Stimulated activated CD4-positive, alpha-beta T cell treated with anti-CD3 and anti-CD28 coated beads, Interleukin-4, amount 100 ng/mL, for 1 hour (primary cell): ENCODE measurements at places on chromosomes 12 and 14.

- DNase-seq, result no peak
These were observed 23.8 kb downstream of the GRIN2B start for GRCh38 chr12:13957576-13957975.

GRCh38 chr12:92403210-92404175, 257.8 kb upstream of the BTG1 start:
- peak; percentile 32 for DNase-seq

GRCh38 chr12:131001493-131001892, 47.8 kb downstream of the ADGRD1 start:
- DNase-seq, result no peak

GRCh38 chr12:124152731-124153130, 142.2 kb upstream of the RFLNA start:
- no peak for DNase-seq

DNA sequence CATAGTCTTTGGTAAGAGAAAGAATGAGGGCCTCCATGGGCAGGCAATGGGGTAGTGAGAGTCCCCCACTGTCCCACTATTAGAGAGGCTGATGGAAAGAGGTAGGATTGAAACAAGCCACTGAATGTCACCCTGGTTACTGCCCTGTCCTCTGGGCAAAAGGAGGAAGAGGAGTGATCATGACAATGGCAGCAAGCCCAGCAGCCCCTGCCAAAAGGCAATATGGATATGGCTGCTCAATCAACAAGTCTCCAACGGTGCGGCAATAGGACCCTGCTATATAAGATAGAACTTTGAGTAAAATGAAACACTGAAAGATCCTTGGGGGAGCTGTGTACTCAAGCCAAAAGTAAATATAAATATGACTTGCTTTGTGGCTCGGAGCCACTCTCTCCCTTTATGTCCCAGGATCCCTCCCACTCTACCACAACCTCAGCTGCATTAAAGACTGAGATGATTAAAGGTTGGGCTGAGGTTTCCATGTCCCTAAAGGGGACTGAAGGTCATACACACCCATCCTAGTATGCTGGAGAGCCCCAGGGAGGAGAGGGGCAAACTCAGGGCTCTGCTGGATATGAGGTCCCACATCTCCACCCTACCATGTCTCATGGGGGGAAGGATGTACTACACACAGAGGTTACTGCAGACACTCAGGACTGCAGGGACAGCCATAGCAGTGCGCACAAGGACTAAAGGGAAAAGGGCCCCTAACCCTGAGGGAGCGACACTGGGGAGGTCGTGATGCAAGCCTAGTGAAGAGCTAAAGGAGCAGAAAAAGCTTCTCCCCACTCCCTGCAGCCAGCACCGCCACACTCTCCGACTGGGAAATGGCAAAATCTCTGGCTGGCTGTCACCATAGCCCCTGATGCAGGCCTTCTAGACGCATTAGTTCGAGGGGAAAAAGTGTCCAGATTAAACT, 5.9 kb downstream of the POMT2 start:
- DNase-seq, result no peak

DNA sequence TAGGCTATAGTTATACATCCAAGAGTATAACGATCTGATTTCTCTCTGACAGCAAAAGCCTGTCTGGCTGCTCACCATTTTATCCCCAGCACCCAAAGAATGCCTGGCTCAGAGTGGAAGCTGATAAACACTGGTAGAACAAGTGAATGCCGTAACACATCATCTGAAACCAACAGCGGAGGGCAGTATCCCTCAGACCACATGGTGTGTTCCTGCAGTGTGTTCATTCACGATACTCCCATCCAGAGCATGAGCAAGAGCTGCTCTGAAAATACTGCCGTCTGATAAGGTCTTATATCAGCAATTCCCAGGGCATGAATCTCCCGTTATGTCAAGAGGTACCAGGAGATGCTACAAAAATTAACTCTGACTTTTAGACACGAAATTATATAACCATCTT, 95.9 kb downstream of the TTC7B start:
- no peak for DNase-seq

DNA sequence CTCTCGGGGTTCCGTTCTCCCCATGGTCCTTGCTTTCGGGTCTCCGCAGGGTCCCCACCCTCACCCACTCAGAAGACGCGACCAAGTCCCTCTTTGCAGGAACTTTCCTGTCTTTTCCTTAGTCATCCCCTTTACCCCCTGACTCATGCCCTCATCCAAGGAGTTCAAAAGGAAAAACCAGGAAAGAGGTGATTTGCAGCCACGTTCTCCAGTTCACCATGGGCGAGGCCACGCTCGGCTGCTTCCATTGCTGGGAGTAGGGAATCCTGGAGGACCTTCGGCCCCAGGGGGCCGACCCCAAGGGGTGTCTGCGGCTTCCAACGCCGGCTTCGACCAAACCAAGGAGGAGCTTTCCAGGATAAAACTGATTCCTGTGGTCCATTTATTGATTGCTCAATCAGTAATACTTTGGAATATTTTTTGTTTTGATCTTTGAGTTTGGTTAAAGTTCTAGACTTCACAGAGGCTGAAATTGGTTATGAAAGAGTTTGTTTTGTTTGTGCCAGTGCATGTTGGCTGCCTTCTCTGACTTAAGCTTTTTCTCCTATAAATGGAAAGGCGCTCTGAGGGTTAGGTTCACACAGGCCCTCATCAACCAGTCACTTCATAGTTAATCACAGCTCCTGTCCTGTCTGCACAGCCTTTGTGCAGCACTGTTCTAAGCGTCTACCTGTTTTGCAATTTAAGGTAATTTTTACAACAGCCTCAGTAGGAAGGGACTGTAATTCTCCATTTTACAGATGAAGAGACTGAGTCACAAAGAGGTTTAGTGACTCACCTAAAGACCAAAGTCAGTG, 827 bp downstream of the ALDH2 start:
- DNase-seq, result no peak

GRCh38 chr14:39302124-39302810, 68.6 kb downstream of the MIA2 start:
- no peak for DNase-seq

DNA sequence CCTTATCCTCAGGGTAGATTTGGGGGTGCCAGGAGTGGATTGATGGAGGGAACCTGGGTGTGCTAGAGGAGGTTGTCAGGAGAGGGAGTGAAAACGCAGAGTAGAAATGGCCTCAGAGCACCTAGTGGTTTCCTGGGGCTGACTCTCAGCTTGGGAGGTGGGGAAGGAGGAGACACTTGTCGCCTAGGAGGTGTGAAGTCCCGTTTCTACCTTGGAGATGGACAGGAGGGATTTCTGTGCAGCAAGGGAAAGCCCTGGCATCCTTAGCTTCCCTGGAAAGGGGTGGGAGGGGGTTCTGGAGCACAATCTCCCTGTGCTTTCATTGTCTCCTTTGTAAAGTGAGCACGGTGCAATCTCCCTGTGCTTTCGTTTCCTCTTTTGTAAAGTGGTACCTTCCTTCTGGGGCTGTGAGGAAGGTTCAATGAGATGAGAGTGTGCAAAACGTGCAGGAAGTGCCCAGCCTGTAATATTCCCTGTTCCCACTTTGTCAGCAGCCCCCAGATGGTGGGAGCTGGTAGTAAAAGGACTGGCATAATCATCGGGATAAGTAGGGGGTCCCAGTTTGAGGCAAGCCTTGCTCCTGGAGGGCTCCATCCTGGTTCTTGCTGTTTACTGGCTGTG, 1.6 kb downstream of the OAS3 start:
- no peak for DNase-seq

DNA sequence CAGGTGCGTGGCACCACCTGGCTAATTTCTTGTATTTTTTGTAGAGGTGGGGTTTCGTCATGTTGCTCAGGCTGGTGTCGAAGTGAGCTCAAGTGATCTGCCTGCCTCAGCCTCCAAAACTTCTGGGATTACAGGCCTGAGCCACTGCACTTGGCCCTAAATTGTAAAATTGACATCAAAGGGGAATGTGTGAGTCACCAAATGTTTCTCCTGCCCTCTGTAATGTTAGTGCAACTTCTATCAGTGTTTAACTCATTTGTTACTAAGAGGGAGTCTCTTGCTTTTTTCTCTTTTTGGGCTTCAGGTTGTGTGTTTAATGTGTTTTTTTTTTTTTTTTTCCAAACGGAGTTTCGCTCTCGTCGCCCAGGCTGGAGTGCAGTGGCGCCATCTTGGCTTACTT, 2.3 kb downstream of the TULP3 start:
- no peak for DNase-seq

DNA sequence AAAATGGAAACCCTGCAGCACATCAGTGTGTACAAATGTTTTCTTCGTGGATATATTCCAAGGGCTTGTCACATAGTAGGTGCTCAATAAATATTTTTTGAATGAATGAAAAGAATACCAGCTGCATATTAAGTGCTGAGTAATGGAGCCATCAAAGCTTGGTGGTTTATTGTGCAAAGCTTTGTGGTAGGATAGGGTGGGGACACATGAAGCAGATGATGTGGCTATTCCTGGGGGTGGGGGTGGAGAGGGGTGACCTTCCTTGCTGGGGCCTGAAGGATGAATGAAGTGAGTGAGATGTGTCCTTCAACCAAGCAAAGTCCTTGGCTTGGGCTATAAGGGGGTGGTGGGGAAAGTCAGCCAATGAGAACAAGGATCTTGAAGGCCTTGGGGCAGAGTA, 4.3 kb upstream of the KRT81 start:
- DNase-seq, result no peak

DNA sequence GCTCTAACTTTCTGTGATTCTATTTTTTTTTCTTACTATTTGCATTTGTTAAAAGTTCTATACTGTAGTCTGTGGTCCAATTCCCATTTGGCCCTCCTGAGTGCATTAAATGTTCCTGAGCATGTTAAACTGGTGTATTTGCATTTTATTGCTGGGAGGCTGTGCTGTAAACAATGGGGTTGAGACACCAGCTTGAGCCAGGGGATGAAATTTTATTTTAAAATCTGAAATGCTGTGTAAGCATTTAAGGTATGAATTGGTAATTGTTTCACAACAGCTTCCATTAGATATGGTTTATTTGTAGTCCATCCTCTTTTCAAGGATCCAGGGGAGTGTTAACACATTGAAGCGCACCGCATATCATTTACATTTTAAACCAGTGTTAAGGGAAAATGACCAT, 89.9 kb upstream of the RFX4 start:
- no peak for DNase-seq

DNA sequence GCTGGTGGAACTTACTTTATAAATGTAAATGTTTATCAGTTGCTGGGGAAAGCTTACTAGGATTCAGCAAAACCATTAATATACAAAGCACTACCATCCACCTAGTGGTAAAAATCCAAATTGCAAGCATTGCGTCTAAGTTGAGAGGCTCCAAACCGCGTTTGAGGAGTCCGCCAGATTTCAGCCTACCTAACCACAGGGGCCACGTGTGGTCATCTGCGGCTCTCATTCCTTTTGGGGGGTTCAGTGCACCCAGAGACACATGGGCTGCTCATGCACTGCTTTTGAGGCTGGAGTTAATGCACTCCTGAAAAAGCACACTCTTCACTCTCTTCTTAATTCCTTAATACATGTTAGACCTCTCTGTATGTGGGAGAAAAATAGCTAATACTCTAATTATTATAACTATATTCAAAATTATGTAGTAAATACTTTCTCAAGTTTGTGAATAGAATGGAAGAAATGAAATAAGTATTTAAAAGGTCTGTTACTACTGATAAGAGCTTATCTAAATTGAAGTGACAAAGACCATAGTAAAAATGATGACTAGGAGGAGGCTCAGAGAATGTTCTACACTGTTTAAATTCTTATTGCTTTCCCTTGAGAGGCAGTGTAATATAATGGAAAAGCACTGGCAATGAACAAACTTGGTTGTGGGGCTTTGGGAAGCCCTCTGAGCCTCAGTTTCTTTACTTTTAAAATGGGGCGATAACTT, 41.4 kb upstream of the MANSC4 start:
- DNase-seq, result no peak

GRCh38 chr14:61108496-61109141, 127.6 kb downstream of the SLC38A6 start:
- no peak for DNase-seq

DNA sequence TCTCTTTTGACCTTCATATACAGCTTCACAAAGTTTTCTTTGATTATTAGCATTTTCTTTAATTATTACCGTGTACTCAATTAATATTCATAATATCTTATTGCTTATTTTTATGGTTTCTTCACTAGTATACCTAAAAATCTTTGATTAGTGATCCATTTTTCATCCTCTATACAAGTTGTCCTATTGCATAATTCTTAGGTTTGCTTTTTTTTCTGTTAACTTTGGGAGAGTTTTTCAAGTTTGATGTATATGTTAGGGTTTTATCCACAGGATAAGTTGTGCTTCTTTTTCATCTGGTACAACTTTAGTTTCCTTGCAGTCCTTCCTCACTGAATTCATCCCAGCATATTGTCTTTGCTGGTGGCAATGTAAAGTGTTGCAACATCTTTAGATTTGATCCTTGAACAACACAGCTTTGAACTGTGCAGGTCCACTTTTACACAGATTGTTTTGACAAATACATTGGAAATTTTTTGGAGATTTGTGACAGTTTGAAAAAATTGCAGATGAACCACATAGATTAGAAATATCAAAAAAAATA, 88.6 kb upstream of the NAV3 start:
- no peak for DNase-seq

DNA sequence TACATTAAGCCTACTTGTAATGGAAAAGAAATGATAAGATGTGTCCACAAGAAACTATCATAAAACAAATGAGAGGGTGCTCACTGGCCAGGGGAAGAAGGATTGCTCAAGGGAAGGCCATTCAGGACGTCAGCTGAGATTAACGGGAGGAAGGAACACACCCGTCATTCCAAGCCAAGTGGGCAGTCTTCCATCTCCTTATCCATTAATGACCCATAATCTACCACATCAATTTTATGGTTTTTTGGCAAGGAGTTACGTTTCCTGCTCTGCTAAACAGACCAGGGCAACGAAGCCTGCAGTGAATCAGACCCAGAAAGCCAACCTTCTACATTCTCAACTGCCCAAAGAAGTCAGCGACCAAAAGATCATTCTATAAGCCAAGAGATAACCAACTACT, 25.1 kb downstream of the PRKAB1 start:
- no peak for DNase-seq

GRCh38 chr14:71933001-71933587, 865 bp downstream of the RGS6 start:
- no peak for DNase-seq

GRCh38 chr12:129446696-129447095, 457.1 kb downstream of the TMEM132D start:
- DNase-seq, result no peak

GRCh38 chr12:47767216-47767724, 5.8 kb upstream of the SLC48A1 start:
- DNase-seq, result peak; percentile 73

DNA sequence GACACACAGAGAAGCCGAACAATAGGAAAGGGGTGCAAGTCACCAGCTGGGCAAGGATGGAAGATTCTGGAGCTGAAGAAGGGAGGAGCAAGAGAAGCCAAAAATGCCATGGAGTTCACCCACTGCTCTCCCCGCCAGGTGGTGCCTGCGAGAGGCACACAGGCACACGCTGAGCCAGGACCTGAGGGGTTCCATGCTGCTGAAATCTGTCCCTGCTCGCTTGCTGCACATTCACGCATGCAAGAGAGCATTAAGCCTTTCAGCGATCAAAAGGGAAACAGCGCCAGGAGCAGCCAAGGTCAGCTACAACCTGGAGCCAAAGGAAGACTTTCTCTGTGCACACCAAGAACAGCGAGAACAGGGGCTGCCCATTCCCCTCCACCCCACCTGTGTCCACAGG, 104.1 kb downstream of the ANO2 start:
- DNase-seq, result no peak
